ENCODE measurements at places on chromosomes 16 and 17.

DNA sequence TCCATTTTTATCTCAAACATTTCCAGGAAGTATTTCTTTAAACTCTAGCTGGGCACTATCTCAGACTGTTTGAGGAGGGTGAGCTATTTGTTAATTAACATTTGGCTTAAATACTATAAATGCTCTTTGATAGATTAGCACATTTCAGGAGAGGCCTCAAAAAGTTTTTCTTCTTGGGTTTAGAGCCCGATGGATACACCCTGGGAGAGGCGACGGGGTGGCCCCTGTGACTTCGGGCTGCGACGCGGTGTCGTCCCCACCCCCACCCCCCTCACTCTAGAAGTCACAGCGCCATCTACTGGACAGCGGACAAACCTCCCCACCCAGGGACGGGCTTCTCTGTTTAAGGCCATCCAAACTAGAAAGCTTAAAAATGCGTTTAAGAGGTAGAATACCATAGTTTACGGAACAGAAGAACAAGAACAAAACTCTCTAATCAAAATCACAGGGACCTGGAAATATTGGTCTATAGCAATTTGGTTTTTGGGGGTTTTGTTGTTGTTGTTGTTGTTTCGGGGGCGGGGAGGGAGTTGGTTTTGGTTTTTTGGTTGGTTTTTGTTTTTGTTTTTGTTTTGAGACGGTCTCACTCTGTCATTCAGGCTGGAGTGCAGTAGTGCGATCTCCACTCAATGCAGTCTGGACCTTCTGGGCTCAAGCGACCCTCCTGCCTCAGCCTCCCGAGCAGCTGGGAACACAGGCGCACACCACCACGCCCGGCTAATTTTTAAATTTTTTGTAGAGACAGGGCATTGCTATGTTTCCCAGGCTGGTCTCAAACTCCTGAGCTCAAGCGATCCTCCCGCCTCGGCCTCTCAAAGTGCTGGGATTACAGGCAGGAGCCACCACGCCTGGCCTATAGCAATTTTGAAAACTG, 254.4 kb downstream of the C16orf95 start:
- peak; percentile 24 for DNase-seq

- no peak for DNase-seq
Measured at GRCh38 chr17:19348806-19349205, 13.7 kb downstream of the B9D1 start.

GRCh38 chr16:31367853-31368252, 12.9 kb downstream of the ITGAX start:
- DNase-seq: no peak

DNA sequence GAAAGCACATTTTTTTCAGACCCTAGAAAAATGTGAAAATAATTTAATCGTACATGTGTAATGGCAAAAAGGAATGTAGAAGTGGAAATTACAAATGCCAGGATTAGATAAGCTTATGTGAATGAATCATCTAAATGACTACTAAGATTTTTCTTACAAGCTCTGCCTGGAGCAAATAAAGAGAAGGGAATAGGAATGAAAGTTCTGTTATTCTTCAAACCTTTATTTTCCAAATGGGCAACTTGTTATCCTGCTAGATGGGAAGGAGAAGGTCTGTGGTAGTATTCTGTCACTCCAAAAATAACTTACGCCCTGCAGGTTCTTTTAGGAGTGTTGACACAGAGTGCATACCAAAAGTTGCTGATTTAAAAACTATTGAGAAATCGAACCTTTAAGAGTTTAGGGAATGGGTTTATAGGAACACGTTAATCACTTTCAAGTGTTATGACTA, 9.7 kb downstream of the CTCF start:
- DNase-seq: no peak

DNA sequence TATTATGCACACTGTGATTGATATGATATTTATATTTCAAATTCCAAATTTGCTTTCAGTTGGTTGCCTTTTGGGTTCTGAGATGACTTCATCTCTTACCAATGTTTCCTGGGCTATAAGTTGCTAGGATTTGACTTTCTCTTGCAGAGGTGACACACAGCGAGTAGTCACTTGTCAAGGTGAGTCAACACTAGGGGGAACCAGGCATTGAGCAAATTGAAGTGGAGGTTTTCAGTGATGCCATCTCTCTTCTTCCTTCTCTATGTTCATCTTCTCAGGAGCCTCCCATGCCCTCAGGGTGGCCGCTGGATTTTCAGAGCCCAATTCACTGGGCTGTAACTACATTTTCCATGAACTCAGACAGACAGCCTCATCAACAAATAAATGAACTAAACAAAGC, 6.0 kb upstream of the CPD start:
- no peak for DNase-seq

DNA sequence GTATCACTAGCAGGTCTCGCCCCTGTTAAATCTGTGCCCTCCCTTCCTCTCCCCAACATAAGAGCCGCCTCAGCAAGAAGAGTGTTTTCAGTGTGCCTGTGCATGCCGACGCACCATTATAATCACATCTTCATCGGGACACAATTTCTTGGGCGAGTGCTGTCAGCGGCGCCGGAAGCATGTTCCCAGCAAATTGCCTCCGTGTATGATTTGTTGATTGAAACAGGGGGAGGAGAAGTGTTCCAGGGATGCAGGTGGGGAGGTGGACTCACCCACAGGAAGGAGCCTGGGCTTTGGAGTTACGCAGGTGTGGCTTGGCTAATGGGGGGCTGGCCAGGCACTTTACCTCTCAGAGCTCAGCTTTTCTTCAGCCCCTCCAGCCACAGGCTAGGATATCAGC, 53.6 kb downstream of the SPACA3 start:
- DNase-seq: no peak

GRCh38 chr17:4229627-4230541, 33.9 kb downstream of the ANKFY1 start:
- no peak for DNase-seq

DNA sequence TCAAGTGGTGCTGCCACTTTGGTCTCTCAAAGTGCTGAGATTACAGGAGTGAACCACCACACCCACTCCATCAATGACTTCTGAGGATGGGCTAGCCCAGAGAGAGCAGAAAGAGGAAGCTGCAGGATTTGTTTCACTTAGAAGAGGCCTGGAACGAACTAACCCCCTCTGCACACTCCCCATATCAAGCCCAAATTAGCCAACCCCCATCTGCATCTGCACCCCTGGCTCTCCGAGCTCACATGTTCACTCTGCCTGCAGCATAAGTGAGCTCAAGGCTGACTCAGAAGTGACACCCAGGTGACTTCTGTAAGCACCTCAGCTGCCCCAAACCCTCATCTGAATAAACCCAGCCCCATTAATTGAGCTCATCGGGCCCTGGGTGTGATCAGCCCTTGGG, 4.8 kb downstream of the SCNN1G start:
- DNase-seq: no peak

GRCh38 chr16:69399361-69399760, 13.6 kb upstream of the TERF2 start:
- no peak for DNase-seq

DNA sequence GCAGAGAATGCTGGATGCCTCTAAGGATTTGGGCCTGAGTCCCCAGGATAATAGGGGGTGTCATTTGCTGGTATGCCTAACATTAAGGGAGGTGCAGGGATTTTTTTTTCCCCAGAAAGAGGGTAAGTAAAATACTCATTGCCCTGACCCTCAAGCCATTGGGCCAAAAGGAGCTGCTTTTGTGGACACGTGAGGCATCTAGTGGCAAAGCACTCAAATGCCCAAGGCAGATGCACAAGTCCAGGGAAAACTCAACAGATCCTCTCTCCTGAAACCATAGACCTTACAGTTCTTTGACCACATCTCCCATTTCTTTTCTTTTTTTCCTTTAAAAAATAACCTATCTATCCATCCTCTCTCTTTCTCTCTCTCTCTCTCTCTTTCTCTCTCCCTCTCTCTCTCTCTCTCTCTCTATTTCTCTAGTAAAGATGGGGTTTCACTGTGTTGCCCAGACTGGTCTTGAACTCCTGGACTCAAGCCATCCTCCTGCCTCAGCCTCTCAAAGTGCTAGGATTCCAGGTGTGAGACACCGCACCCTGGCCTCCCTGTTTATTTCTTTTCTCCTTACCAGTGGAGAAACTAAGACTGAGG, 11.8 kb downstream of the IRX5 start:
- DNase-seq: no peak

DNA sequence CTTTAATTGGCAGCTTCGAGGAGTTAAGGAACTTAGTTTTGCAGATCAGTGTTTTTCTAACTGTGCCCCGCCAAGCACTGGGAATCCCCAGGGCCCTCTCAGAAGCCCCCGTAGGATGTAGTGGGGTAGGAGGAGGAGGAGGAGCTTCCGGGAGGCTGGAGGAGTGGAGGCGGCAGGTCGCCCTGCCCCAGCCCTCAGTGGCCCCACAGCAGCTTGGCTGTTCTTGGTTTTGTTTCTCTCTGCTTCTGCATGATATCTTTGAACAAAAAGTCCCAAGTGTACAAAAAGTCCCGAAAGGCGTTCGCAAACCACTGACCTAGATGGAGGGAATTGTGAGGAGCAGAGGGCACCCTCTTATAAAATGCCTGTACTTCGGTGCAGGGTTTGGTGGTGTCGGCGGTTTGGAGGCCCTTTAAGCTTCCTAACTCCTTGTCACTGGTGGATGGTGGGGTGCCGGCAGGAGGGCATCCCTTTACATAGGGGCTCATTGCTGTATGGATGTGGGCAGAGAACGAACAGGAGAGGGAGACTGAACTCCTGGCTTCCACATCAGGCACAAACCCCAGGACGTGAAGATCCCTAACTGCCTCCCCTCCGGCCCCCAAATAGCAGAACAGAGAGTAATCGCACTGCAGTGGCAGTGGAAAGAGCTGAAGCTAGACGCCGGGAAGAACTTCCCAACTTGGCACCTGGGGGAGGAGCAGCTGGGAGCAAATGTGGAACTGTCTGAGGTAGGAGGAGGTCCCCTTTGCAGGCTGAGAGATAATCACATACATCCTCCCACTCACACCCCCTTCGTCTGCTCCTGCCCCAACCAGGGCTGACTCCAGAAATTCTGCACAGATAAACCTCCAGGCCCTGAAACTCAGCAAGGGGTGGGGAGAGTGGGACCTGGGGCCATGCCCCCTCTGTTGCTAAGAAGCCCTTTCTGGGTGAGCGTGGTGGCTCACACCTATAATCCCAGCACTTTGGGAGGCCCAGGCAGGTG, 20.1 kb downstream of the EPOP start:
- DNase-seq: no peak

GRCh38 chr17:47239967-47240651, 13.5 kb upstream of the ITGB3 start:
- DNase-seq: no peak

DNA sequence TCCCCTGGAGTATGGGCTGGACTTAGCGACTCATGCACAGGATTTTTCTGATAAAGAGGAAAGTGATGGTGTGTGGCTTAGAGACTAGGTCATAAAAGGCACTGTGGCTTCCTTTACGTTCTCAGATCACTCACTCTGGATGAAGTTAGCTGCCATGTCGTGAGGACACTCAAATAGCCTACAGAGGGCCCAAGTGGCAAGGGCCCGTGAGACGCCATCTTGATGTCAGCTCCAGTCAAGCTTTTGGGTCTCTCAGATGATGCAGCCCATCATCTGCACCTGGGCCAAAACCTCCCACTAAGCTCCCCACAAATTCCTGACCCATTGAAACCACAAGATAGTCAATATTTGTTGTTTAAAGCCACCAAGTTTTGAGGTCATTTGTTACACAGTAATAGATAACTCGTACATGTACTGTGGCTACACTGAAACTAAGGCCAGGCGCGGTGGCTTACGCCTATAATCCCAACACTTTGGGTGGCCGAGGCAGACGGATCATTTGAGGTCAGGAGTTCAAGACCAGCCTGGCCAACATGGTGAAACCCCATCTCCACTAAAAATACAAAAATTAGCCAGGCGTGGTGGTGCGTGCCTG, 14.7 kb downstream of the ST6GALNAC2 start:
- DNase-seq: no peak

DNA sequence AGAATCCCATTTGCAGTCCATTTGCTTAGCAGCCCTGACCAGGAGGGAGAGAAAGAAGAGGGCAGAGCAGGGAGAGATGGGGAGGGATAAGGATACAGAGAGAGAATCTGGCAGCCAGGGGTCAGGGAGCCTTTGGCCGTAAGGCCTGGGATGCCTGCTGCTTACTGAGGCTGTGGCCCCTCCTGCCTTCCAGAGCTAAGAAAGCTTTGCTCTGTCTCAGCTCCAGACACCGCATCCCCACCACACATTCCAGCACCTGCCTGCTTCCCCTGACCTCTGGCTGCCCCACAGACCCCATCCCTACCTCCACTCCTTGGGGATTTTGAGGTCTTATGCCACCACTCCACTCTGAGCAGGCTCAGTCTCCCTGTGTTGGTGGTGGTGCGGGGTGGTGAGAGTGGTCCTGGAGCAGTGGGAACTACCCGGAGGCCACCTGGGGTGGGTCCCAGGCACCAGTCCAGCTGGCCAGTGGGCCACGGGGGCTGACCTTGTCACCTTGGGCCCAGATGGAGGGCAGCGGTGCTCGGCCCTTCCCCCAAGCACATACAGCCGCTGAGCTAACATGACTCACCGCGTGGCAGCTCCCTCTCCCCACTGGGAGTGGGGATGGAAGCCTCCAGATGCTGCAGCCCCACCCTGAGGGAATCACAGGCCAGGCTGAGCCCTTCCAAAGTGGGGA, 58.3 kb downstream of the RAI1 start:
- DNase-seq: no peak

DNA sequence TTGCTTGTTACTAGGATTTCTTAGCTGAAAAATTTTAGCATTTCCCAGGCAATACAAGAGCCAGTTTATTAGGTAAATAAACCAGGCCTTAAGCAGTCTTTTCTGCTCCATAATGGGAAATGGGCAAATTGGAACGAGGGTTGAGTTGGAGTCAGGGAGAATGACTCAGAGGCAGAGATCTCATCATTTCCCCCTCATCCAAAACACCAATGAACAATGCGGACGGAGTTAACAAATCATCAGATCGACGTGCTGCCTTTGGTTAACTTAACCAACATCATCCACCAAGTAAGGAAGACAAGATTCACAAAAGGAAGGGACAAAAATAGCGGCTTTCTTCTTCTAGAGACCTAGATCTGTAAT, 243.5 kb downstream of the STX8 start:
- DNase-seq: no peak

DNA sequence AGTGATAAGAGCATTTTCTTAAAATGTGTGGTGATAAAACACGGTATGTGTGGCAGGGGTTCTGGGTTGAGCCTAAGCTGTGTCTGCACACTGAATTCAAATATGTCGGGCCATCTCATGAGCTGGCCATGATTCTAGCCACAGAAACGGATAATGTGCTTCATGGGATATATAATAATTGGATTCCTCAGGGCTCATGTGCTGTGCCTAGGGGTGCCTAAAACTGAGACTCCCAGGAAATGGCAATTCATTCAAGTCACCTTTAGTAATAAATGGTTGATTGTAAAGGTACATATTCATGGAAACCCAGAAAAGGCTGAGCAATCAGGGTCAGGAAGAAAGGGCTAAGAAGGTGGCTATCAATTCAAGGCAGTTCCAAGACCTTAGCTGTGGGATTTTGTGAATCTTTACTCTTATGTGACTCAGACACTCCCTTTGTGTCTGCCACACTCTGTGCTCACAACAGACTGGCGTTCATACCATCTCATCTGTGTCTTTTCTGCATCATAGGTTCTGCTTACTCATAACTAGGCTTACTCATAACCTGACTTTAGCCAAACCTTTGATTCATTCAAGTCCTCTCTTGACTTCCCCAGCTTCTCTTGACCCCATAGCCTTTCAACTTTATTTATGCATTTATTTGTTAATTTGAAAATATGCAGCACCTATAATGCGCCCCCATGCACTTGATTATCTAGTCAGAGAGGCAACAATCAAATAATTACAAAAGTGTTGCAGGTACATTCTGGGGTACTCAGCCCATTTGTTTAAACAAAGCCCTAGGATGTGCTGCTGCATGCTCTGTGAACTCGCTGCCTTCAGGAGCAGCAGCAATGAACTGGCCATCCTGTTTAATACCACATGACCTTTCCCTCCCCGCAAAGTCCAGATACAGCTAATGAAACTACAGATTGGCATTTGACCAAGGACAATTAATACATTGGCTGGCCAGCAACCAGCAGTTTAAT, 28.4 kb upstream of the MED13 start:
- no peak for DNase-seq

All from T-helper 17 cell (primary cell).